ENCODE measurements at places on chromosomes 6 and 20. TPM values are rescaled to one million over a fixed set of nuclear protein-coding genes. Genes with fewer than 3 reads are reported as not detected.

The BIRC7 gene
- not detected for total RNA-seq

The APOM gene
- 4.7 TPM for total RNA-seq

The PAK5 gene
- not detected for total RNA-seq

The TP53RK gene
- 15.8 TPM for total RNA-seq

The BANF2 gene
- not detected for total RNA-seq

The FAM83B gene
- total RNA-seq = not detected

The CNR1 gene
- 14.4 TPM for total RNA-seq

The TAGAP gene
- 5.5 TPM for total RNA-seq

The RBM24 gene
- total RNA-seq = 0.93 TPM

The SLC17A3 gene
- not detected for total RNA-seq

The CSNK2A1 gene
- 81.3 TPM for total RNA-seq

The DEFB128 gene
- total RNA-seq = not detected

The OR12D3 gene
- not detected for total RNA-seq

The ZFP57 gene
- not detected for total RNA-seq

The TCF21 gene
- total RNA-seq = 5.8 TPM

The SOX12 gene
- 2.0 TPM for total RNA-seq

The DAAM2 gene
- total RNA-seq = 36.5 TPM

The SNRPB gene
- total RNA-seq = 267 TPM

The CCN5 gene
- total RNA-seq = 25.9 TPM

The CALHM4 gene
- not detected for total RNA-seq

The RCAN2 gene
- 2.5 TPM for total RNA-seq

The AKAP12 gene
- 151 TPM for total RNA-seq

The ANKEF1 gene
- 2.4 TPM for total RNA-seq

The PRR18 gene
- total RNA-seq = 0.37 TPM

The CGA gene
- not detected for total RNA-seq

The FRS3 gene
- 1.2 TPM for total RNA-seq

The OR2H2 gene
- total RNA-seq = not detected

The SIRPD gene
- total RNA-seq = 0.96 TPM

The ZSCAN31 gene
- 1.7 TPM for total RNA-seq

The GNRH2 gene
- not detected for total RNA-seq

The BPIFA2 gene
- total RNA-seq = not detected

The HLA-DOB gene
- 1.6 TPM for total RNA-seq

The HTR1B gene
- total RNA-seq = not detected

The FGD2 gene
- 20.0 TPM for total RNA-seq

The MAS1 gene
- total RNA-seq = under 0.01 TPM

The GNMT gene
- not detected for total RNA-seq

The SAMD10 gene
- total RNA-seq = 0.84 TPM

The TCP11 gene
- total RNA-seq = not detected

The MANEA gene
- total RNA-seq = 14.6 TPM

The C6orf141 gene
- total RNA-seq = 25.2 TPM

The C6orf52 gene
- total RNA-seq = not detected
